ENCODE measurements at places on chromosomes 11 and 22. TPM values are rescaled to one million over a fixed set of nuclear protein-coding genes. Genes with fewer than 3 reads are reported as not detected.

ZNF280B gene
- total RNA-seq, result 0.44 TPM

DNA sequence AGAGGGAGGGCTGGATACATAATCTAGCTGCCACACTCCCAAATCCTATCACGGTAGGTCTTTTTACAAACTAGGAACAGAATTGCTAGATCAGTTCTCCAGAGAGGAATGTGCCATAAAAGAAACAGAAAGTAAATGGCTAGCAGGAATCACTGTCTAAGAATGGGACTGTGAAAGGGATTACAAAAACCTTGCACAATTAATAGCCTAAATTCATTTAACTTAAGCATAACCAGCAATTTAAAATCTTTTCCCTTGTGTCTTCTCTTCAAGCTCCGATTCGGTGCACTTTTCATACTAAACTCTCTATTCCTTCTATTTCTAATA lies 35.2 kb downstream of the APOL5 start:
- H3K4me1 ChIP-seq, result peaks cover 4% of the 10 kb centered on the region
- no peak overlapping the region for H3K27ac ChIP-seq
- DNase-seq, result no peak

TESMIN gene
- total RNA-seq, result not detected

MPPED1 gene
- total RNA-seq, result 1.6 TPM

- H3K27ac ChIP-seq, result no peak overlapping the region
- DNase-seq, result no peak
- H3K4me3 ChIP-seq, result no peak overlapping the region
- peaks cover 10% of the 10 kb centered on the region for H3K4me1 ChIP-seq
- H3K36me3 ChIP-seq, result no peaks in the 10 kb centered on the region
Measured at GRCh38 chr11:66410191-66410590, 10.6 kb upstream of the NPAS4 start.

- H3K27ac ChIP-seq, result peak overlapping the region; percentile 84
- DNase-seq, result peak; percentile 49
- H3K4me3 ChIP-seq, result no peak overlapping the region
- peaks cover 5% of the 10 kb centered on the region for H3K27me3 ChIP-seq
Measured at GRCh38 chr11:69644071-69644961, 3.4 kb downstream of the CCND1 start.

- H3K27ac ChIP-seq, result no peak overlapping the region
- H3K27me3 ChIP-seq, result no peaks in the 10 kb centered on the region
- H3K4me1 ChIP-seq, result no peaks in the 10 kb centered on the region
- no peak overlapping the region for H3K4me3 ChIP-seq
Measured at GRCh38 chr22:19706661-19707151, 7.6 kb upstream of the SEPTIN5 start.

- H3K27me3 ChIP-seq, result no peaks in the 10 kb centered on the region
- H3K36me3 ChIP-seq, result peaks cover 5% of the 10 kb centered on the region
- H3K27ac ChIP-seq, result peak overlapping the region; percentile 73
Measured at GRCh38 chr11:64853709-64854108, 9.3 kb upstream of the CDC42BPG start.

GRCh38 chr11:117300773-117301172 lies 9.6 kb downstream of the BACE1-AS start:
- no peak overlapping the region for H3K4me3 ChIP-seq
- no peak overlapping the region for H3K27ac ChIP-seq
- DNase-seq, result no peak
- H3K4me1 ChIP-seq, result peaks cover 8% of the 10 kb centered on the region

DNA sequence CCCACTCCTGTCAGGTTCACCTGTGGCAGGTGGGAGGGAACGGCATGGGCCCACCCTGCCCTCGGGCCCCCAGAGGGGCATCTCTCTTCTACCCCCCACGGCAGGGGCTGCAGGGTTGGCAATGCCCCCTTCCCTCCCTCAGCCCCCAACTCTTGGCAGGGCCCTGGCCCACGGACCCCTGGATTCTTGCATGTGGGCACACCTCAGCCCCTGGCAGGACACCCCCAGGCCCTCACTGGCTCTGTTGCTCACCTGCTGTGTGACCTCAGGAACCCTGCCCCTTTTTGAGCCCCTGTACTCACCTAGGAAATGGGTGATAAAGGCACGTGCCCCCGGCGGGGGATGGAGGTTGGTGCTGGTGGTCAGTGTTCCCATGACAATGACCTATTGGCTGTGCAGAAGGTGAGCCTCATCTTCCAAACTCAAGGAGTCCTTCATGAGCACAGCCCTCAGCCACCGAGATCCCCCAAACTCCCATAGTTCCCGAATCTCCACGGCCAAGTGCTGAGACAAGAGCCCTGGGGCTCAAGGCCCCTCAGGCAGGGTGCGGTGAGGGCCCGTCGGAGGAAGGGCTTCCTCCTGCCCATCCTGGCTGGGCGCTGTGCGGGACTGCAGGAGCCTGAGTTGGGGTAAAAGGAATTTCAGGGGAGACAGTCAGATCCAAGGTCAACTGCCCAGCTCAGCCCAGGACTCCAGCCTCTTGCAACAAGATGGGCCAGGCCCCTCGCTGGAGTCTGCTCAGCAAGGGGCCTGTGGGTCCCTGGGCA lies 198.2 kb downstream of the IGLL1 start:
- no peaks in the 10 kb centered on the region for H3K36me3 ChIP-seq
- H3K27ac ChIP-seq, result no peak overlapping the region
- no peaks in the 10 kb centered on the region for H3K4me1 ChIP-seq
- no peaks in the 10 kb centered on the region for H3K27me3 ChIP-seq
- no peak for DNase-seq

GRCh38 chr11:42093541-42093940 lies 634.1 kb upstream of the LRRC4C start:
- H3K4me1 ChIP-seq, result no peaks in the 10 kb centered on the region
- no peaks in the 10 kb centered on the region for H3K27me3 ChIP-seq
- H3K36me3 ChIP-seq, result no peaks in the 10 kb centered on the region
- H3K4me3 ChIP-seq, result no peak overlapping the region
- no peak overlapping the region for H3K27ac ChIP-seq
